CD4-positive, alpha-beta T cell treated with Interleukin-12 subunit alpha and Interleukin-12 subunit beta, for 1 hour (primary cell): ENCODE measurements at places on chromosomes 13 and 19.

GRCh38 chr13:107548338-107548737 lies 667.0 kb downstream of the LIG4 start:
- DNase-seq, result no peak

GRCh38 chr13:96279904-96280303 lies 190.0 kb downstream of the HS6ST3 start:
- DNase-seq, result no peak

DNA sequence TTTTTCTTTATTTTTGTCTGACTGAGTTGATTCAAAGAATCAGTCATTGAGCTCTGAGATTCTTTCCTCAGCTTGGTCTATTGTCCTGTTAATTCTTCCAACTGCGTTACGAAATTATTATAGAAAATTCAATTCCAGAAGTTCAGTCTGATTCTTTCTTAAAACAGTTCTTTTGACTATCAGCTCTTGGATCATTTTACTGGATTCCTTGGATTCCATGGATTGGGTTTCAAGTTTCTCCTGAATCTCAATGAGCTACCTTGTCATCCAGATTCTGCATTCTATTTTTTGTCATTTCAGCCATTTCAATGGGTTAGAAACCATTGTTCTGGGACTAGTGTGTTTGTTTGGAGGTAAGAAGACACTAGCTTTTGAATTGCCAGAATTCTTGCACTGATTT lies 169.3 kb downstream of the PCDH20 start:
- DNase-seq, result no peak

DNA sequence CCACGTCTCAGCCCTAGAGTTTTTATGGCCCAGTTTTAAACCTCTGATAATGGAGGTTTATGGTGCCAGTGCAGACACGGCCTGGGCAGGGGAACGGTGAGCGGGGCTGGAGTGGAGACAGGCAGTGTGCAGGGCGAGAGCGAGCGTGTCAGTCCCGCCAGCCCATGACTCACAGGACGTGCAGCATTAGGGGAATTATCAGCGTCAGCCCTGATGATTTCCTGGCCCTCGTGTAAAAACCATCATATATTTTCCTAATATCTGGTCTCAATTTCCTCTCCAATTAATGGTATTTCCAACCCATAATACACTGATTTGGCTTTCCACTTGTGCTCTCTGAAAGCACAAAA lies 104.6 kb upstream of the VSTM2B start:
- DNase-seq, result no peak

DNA sequence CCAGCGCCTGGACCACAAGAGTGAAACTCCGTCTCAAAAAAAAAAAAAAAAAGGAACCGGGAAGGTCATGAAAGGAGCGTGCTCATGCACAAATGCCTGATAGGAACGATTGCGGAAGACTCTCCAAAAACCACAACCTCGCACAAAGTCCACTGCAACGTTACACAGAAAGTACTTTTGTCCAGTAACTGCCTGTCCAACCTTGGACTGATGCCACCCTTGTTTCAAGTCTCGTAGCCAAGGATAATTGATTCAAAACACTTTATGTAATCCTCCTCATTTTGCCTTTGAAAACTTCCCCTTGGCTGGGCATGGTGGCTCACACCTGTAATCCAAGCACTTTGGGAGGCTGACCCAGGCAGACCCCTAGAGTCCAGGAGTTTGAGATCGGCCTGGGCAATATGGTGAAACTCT lies 13.7 kb downstream of the LGALS7 start:
- DNase-seq, result no peak

DNA sequence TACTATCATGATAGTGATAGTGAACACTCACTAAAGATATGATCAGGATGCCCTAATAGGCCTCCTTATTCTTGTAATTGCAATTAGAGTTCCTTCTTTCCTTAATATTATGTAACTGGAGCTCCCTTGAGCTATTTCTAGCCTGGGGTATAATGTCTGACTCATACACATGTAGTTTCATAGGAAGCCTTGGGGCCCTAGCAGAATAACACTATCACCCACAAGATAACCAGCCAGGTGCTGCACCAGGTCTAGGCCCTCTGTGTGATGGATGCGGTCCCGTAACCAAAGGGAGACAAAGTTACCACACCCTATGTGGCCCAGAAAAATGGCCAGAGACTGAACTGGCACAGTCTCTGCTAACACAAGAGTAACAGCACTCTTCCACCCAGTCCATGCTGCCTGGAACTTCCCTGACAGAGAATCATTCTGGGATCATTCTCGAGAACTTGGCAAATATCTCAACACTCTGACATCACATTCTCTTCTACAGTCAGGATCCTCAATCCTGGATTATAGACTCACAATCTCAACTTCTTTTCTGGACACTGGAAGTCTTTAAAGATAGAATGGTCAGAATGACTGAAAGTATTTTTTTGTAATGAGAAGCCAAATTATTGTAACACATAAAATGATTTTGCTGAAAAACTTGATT lies 32.6 kb upstream of the IGFL4 start:
- DNase-seq, result no peak

DNA sequence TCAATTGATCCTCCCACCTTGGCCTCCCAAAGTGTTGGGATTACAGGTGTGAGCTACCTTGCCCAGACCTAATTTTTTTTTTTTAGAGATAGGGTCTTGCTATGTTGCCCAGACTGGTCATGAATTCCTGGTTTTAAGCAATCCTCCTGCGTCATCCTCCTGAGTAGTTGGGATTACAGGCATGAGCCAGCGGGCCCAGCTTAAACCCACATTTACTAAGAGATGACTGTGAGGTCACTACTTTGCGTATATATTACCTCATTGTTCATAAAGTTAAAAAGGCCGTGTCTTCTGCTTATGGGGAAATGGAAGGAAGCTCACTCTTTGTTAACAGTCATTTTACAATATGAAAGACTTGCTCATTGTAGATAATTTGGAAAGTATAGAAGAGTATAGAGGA lies 39.6 kb upstream of the C1QTNF9 start:
- no peak for DNase-seq

DNA sequence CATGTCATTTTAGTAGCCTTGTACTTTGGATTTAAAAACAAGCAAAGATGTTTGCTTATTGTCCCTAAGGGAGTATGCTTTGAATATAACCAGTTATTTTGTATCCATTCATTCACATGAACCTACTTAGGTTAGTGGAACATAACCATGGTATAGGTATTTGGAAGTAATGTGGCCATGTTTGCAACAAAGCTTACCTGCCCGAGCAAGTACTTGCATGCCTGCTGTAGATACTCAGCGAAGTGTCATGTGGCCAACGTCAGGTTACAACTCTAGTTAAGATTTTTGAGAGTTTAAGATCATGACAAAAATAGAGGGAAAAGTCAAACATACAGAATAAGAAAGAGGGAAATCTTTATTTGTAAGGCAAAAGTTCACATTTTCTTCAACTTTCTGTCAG lies 57.2 kb downstream of the COG6 start:
- no peak for DNase-seq

- no peak for DNase-seq
These were observed 103.9 kb downstream of the DNAJC15 start for GRCh38 chr13:43127103-43127798.

- DNase-seq, result no peak
These were observed 32.7 kb upstream of the SOX1 start for GRCh38 chr13:112034231-112034630.

DNA sequence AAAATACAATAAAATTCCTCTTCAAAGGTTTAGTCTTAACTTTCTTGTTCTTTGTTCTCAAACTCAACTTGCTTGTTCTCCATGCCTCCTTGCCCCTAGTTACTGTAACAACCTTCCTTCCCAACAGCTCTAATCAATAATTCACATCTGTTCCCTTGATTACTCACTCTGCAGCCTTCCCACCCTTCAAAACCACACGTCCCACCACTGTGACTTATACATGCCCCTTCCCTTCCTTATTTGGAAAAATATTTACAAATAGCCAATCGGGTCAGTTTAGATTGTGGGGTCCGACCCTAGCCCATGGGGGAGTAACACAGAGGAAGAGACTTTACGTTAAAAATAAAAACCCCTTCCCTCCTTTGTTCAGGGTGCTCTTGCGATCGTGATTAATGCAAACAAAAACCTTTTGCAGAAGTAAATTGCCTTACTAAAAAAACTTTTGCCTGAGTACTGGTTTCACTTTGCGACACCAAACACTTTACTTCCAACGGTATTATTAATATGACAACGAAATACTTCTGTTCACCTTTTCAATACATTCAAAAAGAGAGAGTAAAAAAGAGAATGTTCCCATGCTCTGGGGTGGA lies 512 bp upstream of the ZNF93 start:
- no peak for DNase-seq

DNA sequence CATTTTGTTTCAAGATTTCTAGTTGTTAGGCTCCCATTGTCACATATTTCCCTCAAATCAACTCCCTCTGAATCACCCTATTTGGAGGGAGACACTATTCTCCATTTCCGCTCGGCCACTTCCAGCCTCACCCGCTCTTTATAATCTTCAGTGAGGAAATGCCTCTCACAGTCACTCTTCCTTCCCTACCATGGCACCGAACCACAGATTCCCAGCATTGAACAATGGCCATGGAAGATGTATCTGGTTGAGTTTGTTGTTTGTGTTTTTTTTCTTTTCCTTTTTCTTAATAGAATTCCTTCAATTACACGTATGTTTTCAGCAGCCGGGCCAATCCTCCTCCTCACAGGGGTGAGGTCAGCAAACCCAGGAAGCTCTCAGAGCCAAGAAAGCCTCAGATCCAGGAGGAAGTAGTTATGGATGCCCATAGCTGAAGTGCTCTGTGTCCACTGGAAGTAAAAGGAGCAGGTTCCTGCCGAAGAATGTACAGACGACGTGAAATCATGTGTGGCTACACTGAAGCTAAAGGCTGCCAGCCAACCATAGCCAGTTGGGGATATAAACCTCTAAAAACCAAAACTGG lies 472.1 kb downstream of the FOXO1 start:
- DNase-seq, result no peak

DNA sequence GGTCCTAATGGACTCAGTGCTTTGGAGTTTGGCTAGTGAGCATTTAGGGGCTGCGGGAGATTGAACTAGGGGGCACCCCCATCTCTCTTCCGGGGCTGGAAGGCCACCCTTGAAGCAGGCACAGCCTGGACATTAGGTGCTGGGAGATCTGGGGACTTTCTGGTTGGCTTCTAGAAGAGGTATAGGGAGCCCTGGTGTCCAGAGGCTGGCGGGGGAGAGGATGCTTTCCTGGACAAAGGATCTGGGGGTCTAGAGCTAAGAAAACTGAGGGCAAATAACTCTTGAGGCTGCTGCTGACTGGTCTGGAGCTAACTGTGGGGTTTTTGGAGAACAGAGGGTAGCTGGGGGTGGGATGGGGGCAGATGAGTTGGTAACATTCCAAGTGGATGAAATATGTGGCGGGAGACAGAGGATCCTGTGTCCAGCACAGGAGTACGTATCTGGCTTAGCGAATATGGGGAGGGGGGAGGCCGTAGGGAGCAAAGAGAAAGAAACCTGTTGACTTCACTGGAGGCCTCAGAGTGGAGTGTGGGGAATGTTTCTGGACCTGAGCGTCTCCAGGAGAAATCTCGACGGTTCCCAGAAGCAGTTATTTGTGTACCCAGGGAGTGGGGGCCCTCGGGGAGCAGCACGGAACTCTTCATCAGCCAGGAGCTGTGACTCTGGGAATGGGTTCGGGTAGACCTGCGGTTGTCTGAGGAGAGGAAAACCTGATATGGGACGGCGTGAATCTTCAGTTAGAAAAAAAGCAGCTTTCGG lies 1.4 kb downstream of the HNRNPUL1 start:
- no peak for DNase-seq

GRCh38 chr19:10450853-10451609 lies 30.7 kb downstream of the PDE4A start:
- no peak for DNase-seq

DNA sequence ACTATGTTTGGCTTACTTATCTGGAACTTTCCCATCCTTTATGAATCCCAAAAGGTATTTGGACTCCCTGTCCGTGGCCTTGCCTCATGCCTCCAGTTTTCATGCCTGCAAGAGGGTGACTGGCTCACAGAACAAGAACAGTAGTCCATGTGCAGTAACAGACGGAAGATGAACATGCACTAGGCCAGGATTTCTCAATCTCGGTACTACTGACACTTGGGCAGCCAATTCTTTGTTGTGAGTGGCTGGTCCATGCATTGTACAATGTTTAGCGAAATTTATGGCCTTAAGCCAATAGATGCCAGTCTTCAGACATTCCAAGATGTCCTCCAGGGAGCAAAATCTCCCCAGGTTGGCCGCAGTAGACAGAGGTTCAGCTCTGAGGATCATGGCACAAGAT lies 61.9 kb downstream of the DOCK9 start:
- DNase-seq, result no peak

DNA sequence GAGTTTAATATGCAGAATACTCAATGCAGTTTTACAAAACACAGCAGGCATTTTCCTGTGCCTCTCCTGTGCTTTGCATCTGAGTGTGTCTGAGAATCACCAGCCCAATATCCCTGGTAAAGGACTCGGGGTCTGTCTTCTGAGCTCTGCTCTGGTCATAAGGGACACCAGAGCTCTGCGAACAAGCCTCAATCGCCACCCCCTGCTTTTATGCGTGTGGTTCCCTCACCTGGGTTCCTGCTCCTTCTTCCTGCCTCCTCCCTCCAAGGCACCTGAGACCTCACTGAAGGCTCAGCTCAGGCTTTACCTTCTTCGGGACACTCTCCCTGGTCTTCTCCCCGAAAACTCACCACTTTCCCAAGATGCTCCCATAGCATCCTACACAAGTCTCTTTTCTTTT lies 84.5 kb downstream of the EFNB2 start:
- DNase-seq, result no peak

DNA sequence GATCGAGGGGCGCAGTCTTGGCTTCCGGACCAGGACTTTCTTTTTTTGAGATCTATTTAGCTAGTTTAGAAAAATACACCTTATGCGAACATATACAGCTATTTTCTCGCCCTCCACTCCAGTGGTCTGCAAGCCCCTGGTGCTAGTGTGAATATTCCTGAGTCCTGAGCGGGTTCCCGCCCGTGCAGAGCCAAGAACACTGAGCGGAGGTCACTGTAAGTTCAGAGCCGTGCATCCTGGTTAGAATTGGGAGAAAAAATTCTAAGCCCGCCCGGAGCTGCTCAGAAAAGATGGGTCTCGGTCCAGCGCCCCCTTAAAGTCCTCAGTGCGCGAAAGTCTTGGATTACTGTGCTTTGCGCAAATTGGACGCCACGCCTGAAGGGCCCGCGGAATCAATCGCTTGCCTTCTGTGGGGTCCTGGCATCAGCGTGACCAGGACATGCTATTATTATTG lies 117.7 kb downstream of the KCNRG start:
- DNase-seq, result no peak

- no peak for DNase-seq
These were observed 13.1 kb downstream of the NOP53 start for GRCh38 chr19:47758443-47758804.

DNA sequence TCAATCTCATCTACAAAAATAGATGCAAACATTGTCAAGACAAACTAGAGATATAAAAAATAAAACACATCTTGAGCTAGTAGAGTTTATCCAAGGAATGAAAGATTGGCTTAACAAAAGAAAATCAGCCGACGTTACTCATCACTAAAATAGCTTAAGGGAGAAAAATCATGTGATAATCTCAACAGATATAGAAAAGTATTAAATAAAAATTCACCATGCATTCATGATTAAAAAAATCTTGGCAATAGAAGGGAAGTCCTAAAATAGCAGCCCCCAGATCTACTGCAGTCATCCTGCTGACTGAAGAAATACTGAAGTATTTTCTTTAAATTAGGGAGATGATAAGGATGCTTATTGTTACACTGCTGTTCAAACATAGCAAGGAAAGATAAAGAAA lies 12.6 kb upstream of the DCLK1 start:
- no peak for DNase-seq
